ENCODE measurements at places on chromosomes 7 and 10.
A peak's percentile ranks its signal among the peaks of the same experiment; 100 is the strongest.

- no peak overlapping the region for H3K4me3 ChIP-seq
- no peak overlapping the region for H3K27ac ChIP-seq
- DNase-seq = no peak
- no peaks in the 10 kb centered on the region for H3K4me1 ChIP-seq
- no peaks in the 10 kb centered on the region for H3K27me3 ChIP-seq
Observed at GRCh38 chr7:45970454-45970853, 49.4 kb upstream of the IGFBP3 start.

GRCh38 chr7:5183155-5183554 is 6.9 kb upstream of the WIPI2 start:
- no peaks in the 10 kb centered on the region for H3K4me1 ChIP-seq
- H3K27ac ChIP-seq = no peak overlapping the region
- H3K36me3 ChIP-seq = no peaks in the 10 kb centered on the region
- no peaks in the 10 kb centered on the region for H3K27me3 ChIP-seq
- peak; percentile 25 for DNase-seq
- no peak overlapping the region for H3K4me3 ChIP-seq

- no peak for DNase-seq
- H3K4me1 ChIP-seq = peaks cover 23% of the 10 kb centered on the region
- no peak overlapping the region for H3K27ac ChIP-seq
- no peak overlapping the region for H3K4me3 ChIP-seq
- H3K27me3 ChIP-seq = no peaks in the 10 kb centered on the region
- no peaks in the 10 kb centered on the region for H3K36me3 ChIP-seq
Observed at GRCh38 chr7:94303695-94304094, 91.0 kb upstream of the COL1A2 start.

- no peak overlapping the region for H3K4me3 ChIP-seq
- DNase-seq = peak; percentile 75
- peaks cover 22% of the 10 kb centered on the region for H3K27me3 ChIP-seq
- no peaks in the 10 kb centered on the region for H3K36me3 ChIP-seq
- H3K27ac ChIP-seq = no peak overlapping the region
Observed at GRCh38 chr10:70549962-70550458, 52.5 kb downstream of the PRF1 start.

DNA sequence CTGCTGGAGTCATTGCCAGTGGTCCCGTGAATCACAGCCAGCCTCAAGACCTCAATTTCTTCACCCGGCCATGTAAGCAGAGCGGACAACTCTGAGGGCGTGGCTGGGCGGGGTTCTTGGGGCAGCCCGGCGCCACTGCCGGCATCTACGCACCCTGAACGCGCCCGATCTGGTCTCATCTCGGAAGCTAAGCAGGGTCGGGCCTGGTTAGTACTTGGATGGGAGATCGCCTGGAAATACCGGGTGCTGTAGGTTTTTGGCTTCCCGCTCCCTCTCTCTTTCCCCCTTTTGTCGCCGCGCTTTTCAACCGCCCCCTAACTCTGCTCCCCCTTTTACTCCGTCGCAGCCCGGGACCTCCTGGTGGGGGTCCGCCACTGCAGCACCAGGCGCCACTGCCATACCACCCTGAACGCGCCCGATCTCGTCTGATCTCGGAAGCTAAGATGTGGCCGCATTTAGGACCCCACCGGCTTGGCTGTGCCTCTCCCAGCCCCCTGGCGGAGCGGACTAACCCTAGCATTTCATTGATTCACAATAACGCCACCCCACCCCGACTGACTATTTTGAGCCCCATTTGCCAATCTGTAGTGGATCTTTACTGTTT is 25.3 kb downstream of the GARIN1A start:
- H3K36me3 ChIP-seq = no peaks in the 10 kb centered on the region
- H3K4me3 ChIP-seq = peak overlapping the region; percentile 70
- H3K27me3 ChIP-seq = peaks cover 12% of the 10 kb centered on the region
- peak; percentile 75 for DNase-seq
- H3K27ac ChIP-seq = no peak overlapping the region

GRCh38 chr10:71217266-71218045 is 5.1 kb downstream of the UNC5B start:
- H3K4me3 ChIP-seq = peak overlapping the region; percentile 79
- H3K27ac ChIP-seq = peak overlapping the region; percentile 83
- H3K27me3 ChIP-seq = no peaks in the 10 kb centered on the region
- peaks cover 5% of the 10 kb centered on the region for H3K36me3 ChIP-seq

DNA sequence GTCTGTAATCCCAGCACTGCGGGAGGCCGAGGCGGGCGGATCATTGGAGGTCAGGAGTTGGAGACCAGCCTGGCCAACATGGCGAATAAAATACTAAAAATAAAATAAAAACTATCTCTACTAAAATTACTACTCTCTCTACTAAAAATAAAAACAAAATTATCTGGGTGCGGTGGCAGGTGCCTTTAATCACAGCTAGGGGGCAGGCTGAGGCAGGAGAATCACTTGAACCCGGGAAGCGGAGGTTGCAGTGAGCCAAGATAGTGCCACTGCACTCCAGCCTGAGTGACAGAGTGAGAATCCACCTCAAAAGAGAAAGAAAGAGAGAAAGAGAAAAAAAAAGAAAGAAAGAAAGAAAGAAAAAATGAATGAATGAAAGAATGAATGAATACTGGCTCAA is 351.4 kb downstream of the ELMO1 start:
- DNase-seq = no peak
- no peaks in the 10 kb centered on the region for H3K36me3 ChIP-seq
- no peak overlapping the region for H3K4me3 ChIP-seq
- no peak overlapping the region for H3K27ac ChIP-seq
- no peaks in the 10 kb centered on the region for H3K27me3 ChIP-seq

- peak overlapping the region; percentile 96 for H3K27ac ChIP-seq
- H3K4me1 ChIP-seq = peaks cover 29% of the 10 kb centered on the region
- H3K4me3 ChIP-seq = peak overlapping the region; percentile 97
Observed at GRCh38 chr7:26865094-26865388, 651 bp upstream of the SKAP2 start.

GRCh38 chr10:71426058-71426605 is 29.4 kb downstream of the CDH23 start:
- no peaks in the 10 kb centered on the region for H3K4me1 ChIP-seq
- no peak for DNase-seq
- no peak overlapping the region for H3K4me3 ChIP-seq
- H3K27me3 ChIP-seq = peaks cover 63% of the 10 kb centered on the region
- H3K27ac ChIP-seq = no peak overlapping the region
- H3K36me3 ChIP-seq = no peaks in the 10 kb centered on the region

DNA sequence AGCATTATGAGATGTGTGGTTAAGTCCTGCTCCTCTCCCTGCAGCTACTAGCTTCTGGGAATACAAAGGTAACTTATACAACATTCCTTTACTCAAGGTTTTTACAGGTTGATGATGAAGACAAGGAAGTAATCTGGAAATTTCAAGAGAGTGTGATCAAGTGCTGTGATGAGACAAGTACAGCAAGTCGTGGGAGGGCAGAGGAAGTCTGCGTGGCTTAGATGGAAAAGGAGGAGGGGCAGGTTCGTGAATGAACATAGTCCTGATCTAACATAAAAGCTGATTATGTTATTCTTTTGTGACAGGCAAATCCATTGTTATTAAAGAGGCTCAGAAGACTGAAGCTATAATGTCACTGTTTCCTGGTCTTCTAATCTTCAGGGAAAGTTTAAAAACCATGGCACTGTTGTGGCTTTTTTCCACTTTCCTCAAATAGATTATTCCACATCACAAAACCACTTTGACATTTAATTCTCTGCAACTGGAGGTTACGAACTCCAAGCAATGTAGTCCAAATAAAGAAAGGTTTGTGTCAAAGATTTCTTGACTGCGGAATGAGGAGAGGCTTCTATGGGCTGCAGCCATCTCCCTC is 84.1 kb downstream of the CPXM2 start:
- no peak for DNase-seq
- H3K4me3 ChIP-seq = no peak overlapping the region
- no peak overlapping the region for H3K27ac ChIP-seq
- no peaks in the 10 kb centered on the region for H3K36me3 ChIP-seq

DNA sequence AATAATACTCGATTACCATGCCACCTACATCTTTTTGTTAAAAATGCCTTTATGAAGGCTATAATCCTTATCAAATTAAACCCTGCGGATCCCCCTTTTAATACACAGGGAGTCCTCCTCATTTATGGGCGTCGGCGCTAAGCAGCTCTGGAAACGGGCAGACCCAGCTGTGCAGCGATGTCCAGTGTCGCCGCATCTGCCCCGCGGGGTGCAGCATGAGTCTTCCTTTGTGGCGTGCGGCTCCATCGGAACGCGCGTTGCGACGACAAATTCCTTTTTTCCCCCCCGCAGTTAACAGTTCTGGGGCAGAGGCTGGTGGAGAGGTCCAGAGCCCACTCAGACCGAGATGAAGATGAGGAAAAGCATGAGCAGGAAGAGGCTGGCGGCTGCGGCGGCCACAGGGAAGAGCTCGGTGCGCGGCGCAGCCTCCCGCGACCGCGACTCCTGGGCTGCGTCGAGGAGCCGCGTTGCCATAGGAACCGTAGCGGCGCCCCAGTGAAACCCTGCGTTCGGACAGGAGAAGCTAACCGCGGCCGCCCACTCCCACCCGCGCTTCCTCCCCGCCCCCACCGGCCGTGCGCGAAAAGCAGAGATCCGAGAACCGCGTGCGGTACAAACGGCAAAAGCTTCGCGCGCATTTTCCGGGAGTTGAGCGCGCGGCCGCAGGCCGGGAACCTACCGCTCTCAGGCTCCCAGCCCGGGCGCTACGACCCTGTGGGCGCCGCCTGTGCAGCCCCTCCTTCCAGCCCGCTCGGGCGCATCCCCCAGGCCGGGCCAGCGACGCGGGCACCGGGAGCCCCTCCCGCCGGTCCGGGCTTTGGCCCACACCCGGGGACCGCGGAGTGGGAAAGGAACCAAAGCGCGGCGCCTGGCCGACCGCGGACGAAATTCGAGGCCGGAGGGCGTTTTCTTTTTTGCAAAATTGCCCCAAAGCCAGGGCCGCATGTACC is 130.6 kb downstream of the SPAG6 start:
- no peak overlapping the region for H3K4me3 ChIP-seq
- H3K36me3 ChIP-seq = no peaks in the 10 kb centered on the region
- no peaks in the 10 kb centered on the region for H3K27me3 ChIP-seq
- peaks cover 16% of the 10 kb centered on the region for H3K4me1 ChIP-seq
- DNase-seq = no peak

DNA sequence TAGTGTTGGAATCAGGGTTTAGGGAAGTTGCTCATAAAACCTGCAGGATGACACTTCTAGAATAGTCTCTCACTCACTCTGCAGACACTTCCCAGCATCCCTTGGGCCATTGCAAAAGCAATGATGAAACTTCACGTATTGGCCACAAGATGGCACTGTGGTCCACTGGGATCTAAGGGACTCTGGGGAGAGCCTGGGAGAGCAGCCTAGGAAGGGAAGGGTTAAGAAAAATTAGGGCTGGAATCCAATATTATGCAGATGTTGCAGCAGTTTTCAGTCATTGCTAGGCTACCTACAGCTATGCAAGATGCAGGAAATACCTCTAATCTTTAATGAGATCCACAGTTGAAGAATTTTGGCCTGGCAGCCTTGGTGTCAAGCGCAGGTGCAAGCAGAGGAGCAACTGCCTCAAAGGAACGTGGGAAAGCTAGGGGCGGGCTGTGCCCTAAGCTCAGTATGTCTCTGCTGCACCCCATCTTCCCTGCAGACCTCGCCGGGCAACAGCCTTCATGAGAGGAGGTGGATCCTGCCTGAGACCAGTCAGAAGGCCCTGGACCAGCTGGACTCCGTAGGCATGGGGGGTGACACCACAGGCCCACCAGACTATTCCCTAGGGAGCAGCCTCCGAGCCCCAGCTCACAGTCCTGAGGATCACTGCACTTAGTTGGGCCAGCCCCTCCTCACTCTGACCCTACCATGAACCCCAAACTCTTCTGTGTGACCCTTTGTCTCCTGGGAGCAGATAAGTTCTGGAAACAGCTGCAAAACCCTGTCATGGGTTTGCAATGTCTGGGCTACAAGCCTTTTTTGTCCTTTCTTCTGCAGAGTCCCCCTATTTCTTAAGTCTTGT is 127.9 kb upstream of the PRSS58 start:
- H3K27me3 ChIP-seq = no peaks in the 10 kb centered on the region
- no peak overlapping the region for H3K4me3 ChIP-seq
- no peaks in the 10 kb centered on the region for H3K36me3 ChIP-seq

- no peaks in the 10 kb centered on the region for H3K4me1 ChIP-seq
- H3K36me3 ChIP-seq = peaks cover 4% of the 10 kb centered on the region
- H3K27ac ChIP-seq = no peak overlapping the region
- H3K4me3 ChIP-seq = no peak overlapping the region
- DNase-seq = no peak
Observed at GRCh38 chr10:13699216-13699615, 112.5 kb downstream of the PRPF18 start.
